ENCODE measurements at places on chromosomes 6 and 20.

- no peak for DNase-seq
These were observed 96.7 kb downstream of the SGK1 start for GRCh38 chr6:134221250-134221649.

DNA sequence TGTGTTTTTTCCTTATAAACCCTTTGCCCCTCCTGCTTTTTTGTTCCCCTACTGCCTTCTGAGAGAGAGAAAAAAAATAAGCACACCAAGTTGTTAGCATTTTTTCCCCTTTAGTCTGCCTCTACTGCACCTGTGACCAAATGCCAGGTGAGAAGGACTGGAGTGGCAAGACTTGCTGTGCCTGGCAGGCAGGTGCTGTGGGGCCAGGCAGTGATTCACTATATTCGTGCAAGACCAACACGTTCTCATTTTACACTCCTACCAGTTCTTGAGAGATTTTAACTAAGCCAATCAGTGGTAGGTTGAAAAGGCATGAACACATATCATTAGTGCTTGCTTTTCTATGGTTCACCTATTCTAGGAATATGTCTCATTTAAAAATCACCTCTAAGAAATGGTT, 109.7 kb downstream of the FIG4 start:
- peak; percentile 16 for DNase-seq

GRCh38 chr20:22027423-22027822, 322.0 kb downstream of the PAX1 start:
- DNase-seq: no peak

DNA sequence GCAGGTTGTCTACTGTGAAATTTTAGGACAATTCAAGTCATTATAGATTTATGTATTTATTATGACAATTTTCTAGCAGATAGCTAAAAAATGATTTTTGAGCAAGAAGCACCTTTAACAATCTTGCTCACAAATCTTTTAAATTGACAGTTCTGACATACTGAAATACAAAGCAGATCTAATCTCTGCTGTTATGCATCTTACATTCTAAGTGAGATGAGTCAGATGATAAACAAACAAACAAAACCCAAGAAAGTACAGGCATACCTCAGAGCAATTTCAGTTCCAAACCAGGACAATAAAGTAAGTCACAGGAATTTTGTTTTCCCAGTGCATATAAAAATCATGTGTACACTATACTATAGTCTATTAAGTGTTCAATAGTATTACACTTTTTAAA, 430.7 kb upstream of the PTCHD4 start:
- DNase-seq: no peak

GRCh38 chr6:28212510-28213212, 12.4 kb upstream of the ZSCAN9 start:
- peak; percentile 86 for DNase-seq

GRCh38 chr20:11302436-11302835, 615.3 kb upstream of the BTBD3 start:
- peak; percentile 83 for DNase-seq

DNA sequence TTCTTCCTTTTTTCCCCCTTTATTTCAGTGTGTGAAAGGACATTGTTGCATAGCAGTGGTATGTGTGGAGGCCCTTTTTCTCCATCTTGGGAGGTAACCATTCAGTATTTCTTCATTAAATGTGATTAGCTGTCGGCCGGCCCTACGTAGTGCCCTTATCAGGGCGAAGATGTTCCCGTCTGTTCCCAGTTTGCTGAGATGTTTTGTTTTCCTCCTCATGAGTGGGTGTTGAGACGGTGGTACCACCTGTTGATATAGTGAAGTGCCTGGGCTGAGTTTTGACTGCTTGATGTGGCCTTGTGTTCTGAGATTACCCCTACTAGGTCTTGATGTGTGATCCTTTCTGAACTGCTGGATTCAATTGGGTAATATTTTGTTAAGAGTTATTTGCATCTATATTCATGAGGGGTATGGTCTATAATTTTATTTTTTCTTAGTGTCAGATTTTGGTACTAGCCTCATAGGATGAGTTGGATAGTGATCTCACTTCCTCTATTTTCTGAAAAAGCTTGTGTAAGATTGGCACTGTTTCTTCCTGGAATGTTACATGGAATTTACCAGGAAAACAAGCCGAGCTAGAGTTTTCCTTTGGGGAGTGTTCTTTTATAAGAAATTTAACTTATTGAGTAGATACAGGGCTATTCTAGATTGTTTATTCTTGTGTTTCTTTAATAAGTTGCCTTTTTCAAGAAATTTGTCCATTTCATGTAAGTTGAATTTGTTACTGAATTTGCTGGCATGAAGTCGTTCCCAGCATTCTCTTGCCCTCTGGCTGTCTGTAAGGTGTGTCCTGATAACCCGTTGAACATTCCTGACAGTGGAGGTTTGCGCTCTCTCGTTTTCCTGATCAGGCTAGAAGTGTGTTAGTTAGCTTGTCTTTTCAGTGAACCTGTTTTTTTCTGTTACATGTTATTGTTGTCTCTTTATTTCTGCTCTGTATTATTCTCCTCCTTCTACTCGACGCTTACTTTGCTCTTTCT, 4.3 kb downstream of the MTG2 start:
- peak; percentile 42 for DNase-seq

DNA sequence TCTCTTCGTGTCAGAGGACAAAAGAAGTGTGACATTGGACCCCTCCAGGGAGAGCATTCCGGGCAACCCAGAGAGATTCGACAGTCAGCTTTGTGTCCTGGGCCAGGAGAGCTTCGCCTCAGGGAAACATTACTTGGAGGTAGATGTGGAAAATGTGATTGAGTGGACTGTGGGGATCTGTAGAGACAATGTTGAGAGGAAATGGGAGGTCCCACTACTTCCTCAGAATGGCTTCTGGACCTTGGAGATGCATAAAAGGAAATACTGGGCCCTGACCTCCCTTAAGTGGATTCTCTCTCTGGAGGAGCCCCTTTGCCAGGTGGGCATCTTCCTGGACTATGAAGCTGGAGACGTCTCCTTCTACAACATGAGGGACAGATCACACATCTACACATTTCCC, 9.5 kb upstream of the BTN3A3 start:
- no peak for DNase-seq

DNA sequence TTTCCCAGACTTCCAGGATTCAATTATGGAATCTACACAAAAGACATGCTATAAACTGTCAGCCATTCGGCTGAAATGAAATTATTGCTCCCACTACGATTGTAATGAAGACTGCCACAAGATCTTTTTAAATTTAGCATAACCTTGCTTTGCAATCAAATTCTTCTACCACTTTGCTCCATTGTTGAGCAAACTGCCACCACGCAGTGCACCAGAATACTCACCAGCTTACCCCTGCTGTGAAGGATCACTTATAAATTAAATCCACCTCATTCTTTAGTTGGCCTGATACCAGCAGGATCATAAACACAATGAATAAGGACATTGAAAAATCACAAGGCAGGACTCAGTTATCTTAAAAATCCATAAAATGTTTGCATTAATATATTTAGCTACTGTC, 151.8 kb upstream of the PRND start:
- no peak for DNase-seq
